ENCODE measurements at places on chromosomes 6 and 20.
A peak's percentile ranks its signal among the peaks of the same experiment; 100 is the strongest.

DNA sequence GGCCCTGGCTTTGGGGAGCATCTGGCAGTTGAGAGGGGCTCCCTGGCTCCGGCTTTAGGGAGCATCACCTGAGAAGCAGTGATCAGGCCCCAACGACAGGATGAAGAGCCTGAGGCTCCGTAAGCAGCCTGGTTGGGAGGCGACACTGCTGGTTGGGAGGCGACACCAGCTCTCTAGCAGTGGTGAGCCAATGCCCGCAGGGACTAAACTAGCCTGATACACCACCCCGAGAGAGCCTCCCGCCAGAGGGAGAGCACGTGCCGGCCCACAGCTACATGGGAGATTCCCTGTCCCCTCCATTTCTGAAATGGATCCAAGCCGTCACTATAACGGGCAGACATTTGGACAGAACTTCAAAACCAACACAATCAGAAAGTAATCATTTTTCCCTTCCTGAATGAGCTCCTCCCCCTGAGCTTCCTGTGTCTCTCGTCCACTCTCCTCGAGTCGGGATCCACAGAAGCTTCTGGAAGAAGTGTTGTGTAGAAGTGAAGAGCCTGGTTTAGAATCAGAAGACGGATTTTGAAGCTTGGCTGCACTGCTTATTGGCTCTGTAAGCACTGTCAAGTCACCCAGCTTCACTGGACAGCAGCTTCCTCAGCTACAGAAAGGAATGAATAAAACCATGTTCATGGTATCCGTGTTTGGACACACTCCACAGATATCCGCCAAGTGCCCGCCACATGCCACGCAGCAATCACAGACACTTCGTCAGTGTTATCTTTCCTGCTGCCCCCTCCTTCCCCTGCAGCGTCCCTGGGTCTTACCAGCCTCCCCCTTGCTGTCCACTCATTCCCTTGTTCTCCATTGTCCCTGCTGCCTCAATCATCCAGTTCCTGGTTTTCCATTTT lies 199.6 kb downstream of the TTLL2 start:
- no peak overlapping the region for H3K27ac ChIP-seq
- no peak for DNase-seq
- no peak overlapping the region for H3K4me3 ChIP-seq
- H3K4me1 ChIP-seq: no peaks in the 10 kb centered on the region

DNA sequence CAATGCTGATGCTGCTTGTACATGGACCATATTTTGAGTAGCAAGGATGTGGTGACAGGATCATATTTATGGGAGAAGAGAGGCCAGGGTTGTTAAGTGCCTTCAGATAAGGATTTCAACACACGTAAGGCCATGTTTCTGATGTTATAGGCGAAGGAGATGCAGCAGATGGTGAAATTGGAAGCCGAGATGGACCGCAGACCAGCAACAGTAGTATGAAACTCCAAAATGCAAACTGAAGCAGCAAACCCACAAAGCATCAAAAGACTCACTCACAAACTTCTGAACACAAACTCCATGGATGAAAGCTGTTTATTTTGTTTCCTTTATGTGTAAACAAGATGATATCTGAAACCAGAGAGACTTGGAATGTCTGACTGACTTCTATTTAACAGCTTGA lies 35.6 kb upstream of the LAMP5 start:
- no peaks in the 10 kb centered on the region for H3K27me3 ChIP-seq
- H3K27ac ChIP-seq: no peak overlapping the region
- H3K36me3 ChIP-seq: no peaks in the 10 kb centered on the region
- DNase-seq: no peak

GRCh38 chr20:44018259-44018941 lies 103.7 kb downstream of the TOX2 start:
- no peaks in the 10 kb centered on the region for H3K27me3 ChIP-seq
- H3K4me1 ChIP-seq: peaks cover 31% of the 10 kb centered on the region
- H3K27ac ChIP-seq: no peak overlapping the region
- no peaks in the 10 kb centered on the region for H3K36me3 ChIP-seq

DNA sequence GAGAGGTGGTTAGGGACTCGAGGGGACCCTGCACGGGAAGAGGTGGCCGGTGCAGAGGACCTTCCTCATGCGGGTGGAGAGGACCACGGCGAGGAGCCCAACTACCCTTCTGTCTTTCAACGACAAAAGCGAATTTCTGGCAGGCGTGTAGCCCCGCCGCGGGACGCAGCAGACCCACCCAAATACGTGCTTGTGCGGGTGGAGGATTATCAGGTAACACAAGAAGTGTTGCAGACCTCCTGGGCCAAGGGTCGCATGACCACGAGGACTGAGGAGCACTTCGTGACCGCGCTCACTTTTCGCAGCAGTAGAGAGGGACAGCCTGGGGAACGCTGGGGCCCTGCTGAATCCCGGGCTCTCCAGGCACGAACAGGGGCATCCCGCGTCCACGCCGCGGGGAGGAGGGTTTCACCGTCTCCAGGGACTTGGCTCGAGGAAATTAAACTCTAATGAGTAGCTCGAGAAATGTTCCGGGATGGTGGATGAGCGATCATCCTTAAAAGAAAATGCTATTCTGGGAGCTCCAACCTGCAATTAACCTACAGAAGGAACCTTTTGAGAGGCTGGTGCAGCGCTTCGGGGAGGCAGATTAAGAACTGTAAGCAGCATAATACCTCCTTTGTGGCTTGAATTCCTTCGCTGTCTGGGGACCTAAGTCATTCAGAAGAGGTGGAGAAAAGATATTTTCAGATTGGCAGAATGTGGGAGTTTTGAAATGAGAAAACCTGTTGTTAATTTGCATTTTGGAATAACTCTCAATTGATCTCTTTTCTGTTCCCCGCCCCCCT lies 804 bp downstream of the C6orf141 start:
- H3K36me3 ChIP-seq: no peaks in the 10 kb centered on the region
- no peak overlapping the region for H3K27ac ChIP-seq
- no peak for DNase-seq

DNA sequence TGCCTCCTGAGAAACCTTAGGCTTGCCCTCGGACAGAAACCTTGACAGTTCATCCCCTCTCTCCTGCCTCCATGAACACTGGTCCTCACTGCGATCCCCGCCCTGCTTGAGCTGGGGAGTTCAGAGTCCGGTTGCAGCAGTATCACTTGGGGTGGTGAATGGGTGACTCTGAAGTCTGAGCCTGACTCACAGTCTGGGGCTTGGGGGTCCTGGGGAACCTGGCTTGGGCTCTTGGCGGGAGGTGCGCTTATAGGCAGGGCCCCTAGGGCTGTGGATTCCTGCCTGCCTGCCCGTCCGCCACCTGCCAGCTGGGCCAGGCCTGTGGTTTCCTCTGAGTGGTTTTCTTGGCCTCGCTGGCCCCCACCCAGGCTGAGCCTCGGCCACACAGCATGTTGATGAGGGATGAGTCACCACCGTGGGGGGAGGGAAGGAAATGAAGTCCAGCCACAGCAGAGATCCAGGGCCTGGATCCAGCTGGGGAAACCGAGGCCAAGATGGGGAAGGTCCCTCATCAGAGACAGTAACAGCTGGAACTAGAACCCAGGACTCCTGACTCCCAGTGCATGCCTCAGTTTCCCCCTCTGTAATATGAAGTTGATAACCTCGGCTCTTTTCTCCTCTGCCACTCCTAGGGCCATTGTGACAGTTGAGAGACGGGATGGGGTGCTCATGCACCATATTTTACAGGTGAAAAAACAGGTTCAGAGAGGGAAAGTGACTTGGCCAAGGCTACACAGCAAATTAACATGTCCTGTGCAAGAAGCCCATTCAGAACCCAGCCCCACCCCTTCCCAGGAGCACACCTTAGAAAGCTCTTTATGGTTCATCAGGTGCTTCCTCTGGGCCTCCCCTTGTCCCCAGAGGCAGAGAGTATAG lies 9.2 kb downstream of the FOXS1 start:
- no peaks in the 10 kb centered on the region for H3K36me3 ChIP-seq
- H3K27me3 ChIP-seq: no peaks in the 10 kb centered on the region
- peaks cover 32% of the 10 kb centered on the region for H3K4me1 ChIP-seq
- H3K27ac ChIP-seq: no peak overlapping the region
- H3K4me3 ChIP-seq: no peak overlapping the region
- peak; percentile 86 for DNase-seq

DNA sequence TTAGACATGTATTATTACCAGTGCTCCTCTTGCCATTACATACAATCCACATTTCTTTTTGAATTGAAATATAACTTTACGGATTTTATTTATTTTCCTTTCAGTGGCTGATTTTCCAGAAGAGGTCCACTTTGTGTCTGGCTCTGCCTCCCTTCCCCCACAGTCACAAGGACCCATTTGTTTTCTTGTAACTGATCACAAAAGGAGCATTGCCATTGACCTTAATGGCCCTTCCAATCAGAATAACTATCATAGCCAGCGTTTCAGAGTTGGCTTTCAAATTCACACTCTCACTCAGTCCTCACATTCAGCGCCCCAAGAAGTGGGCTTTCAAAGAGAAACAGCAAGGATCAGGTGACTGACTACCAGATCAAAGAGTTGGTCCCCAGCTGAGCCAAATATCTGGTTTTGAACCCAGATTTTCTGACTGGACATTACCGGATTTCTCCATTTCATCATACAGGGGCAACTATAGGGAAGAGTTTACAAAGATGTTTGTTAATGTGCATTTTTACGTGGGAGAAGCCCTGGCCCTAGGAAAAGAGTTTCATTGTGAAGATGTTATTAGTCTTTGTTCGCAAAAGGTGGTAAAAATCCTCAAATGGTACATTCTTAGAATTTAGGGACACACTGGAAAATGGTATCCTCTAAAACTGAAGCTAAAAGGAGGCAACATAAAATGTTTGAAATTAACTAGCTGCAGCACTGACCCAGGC lies 2.0 kb upstream of the SLC22A23 start:
- no peaks in the 10 kb centered on the region for H3K36me3 ChIP-seq
- peaks cover 6% of the 10 kb centered on the region for H3K4me1 ChIP-seq
- peaks cover 6% of the 10 kb centered on the region for H3K27me3 ChIP-seq
- no peak overlapping the region for H3K4me3 ChIP-seq

- H3K4me1 ChIP-seq: peaks cover 23% of the 10 kb centered on the region
- no peaks in the 10 kb centered on the region for H3K36me3 ChIP-seq
- no peak overlapping the region for H3K27ac ChIP-seq
- no peak for DNase-seq
- H3K27me3 ChIP-seq: peaks cover 68% of the 10 kb centered on the region
- H3K4me3 ChIP-seq: no peak overlapping the region
Measured at GRCh38 chr6:149939909-149940671, 1.7 kb upstream of the ULBP2 start.

DNA sequence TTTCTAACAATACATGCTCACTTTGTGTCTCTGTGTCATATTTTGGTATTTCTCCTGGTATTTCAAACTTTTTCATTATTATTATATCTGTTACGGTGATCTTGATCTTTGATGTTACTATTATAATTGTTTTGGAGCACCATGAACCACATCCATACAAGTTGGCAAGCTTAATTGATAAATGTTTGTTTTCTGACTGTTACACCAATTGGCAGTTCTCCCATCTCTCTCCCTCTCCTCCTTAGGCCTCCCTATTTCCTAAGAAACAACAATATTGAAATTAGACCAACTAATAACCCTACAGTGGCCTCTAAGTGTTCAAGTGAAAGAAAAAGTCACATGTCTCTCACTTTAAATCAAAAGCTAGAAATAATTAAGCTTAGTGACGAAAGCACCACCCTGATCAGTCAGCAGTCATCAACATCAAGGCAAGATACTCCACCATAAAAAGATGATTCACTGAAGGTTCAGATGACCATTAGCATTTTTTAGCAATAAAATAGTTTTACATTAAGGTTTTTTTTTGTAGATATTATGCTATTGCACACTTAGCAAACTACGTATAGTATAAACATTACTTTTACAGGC lies 61.5 kb downstream of the IBTK start:
- H3K27me3 ChIP-seq: no peaks in the 10 kb centered on the region
- no peak overlapping the region for H3K27ac ChIP-seq
- no peak overlapping the region for H3K4me3 ChIP-seq
- no peak for DNase-seq

DNA sequence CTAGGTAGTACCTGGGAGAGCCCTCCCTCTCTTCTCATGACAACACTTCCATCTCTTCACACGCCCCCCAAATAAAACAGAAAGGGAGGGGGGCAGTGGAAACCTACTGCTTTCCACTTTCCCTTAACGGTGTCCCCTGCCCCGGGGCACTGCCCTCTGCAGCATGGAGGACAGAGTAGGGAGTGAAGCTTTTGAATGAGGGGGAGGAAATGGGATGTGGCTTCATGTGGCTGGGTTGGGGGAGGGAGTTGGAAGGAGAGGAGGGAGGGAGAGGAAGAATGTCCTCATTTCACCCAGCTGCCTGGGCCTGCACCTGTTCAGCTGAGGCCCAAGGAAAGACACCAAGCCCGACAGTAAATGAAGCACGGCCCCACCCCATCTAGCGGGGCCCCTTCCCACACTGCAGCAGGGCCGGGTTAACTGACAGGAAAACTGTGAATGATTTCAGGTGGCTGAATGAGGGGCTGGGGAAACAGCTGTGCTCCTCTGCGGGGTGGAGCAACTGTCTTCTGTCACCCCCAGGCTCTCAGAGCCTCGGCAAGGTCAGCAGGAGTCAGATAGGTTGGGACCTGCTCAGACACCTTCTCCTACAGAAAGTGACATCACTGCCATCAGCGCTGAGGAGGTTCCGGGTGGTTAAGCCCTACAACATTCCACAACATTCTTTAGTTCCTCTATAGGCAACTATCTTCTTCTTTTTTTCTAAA lies 40.0 kb upstream of the TAF8 start:
- peak overlapping the region; percentile 7 for H3K27ac ChIP-seq
- peaks cover 44% of the 10 kb centered on the region for H3K4me1 ChIP-seq
- peak; percentile 45 for DNase-seq
- no peaks in the 10 kb centered on the region for H3K36me3 ChIP-seq
- no peaks in the 10 kb centered on the region for H3K27me3 ChIP-seq

- H3K4me1 ChIP-seq: peaks cover 10% of the 10 kb centered on the region
- H3K27me3 ChIP-seq: no peaks in the 10 kb centered on the region
- H3K27ac ChIP-seq: no peak overlapping the region
- no peaks in the 10 kb centered on the region for H3K36me3 ChIP-seq
Measured at GRCh38 chr6:147205690-147206600, 1.7 kb downstream of the STXBP5 start.

DNA sequence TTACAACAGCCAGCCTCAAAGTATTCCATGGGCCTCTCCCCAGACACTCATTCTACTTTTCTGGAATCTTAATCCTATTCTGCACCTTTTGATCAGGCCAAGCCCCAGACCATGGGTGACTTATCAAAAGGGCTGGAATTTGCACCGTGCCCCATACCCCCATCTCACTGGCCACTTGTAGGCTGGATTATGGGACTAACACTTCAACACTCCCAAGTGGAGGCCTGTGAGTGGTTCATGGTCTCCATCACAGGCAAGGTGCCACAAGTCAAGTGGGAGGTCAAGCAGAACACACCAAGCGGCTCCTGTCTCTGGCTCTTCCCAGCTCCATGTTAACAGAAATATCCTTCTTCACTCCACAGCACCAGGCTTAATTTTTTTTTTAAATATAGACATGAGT lies 212.3 kb upstream of the HEY2 start:
- H3K27me3 ChIP-seq: peaks cover 24% of the 10 kb centered on the region
- H3K27ac ChIP-seq: no peak overlapping the region
- no peaks in the 10 kb centered on the region for H3K36me3 ChIP-seq
- DNase-seq: no peak

GRCh38 chr20:59308493-59309201 lies 8.2 kb downstream of the EDN3 start:
- DNase-seq: no peak
- no peak overlapping the region for H3K27ac ChIP-seq
- H3K4me1 ChIP-seq: no peaks in the 10 kb centered on the region

- H3K4me1 ChIP-seq: no peaks in the 10 kb centered on the region
- no peak overlapping the region for H3K4me3 ChIP-seq
- H3K27ac ChIP-seq: no peak overlapping the region
Measured at GRCh38 chr20:62557999-62558408, 82.2 kb upstream of the GATA5 start.

- H3K36me3 ChIP-seq: no peaks in the 10 kb centered on the region
- no peak for DNase-seq
- H3K27me3 ChIP-seq: no peaks in the 10 kb centered on the region
- no peak overlapping the region for H3K4me3 ChIP-seq
- no peaks in the 10 kb centered on the region for H3K4me1 ChIP-seq
- H3K27ac ChIP-seq: no peak overlapping the region
Measured at GRCh38 chr6:77337392-77337791, 125.9 kb downstream of the HTR1B start.

All from upper lobe of right lung (tissue), 1 donor.